ENCODE measurements at places on chromosomes 7 and 10.

DNA sequence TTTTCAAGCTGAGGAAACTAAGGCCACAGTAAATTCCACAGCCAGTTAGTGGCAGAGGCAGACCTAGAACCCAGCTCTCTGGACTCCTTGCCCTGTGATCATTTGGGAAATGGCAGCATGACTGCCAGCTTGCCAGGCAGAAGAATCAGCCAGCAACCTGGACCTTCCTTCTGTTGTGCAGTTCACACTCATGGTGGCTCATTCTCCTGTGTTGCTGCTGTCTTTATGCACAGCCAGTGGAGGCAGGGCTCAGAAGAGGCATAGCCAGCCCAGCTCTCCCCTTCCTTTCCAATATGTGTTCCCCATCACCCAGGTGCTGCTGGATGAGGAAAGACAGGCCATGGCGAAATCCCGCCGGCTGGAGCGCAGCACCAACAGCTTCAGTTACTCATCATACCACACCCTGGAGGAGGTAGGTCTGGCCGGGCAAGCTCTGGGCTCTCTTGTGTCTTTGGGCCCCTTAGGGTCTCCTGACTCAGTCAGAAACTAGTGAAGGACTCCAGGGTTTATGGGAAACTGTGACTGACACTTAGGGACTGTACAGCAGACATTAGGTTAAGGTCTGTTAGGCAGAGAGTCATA lies 14.8 kb downstream of the CPA5 start:
- no peak for DNase-seq

GRCh38 chr10:65723525-65723924 lies 1202.3 kb upstream of the LRRTM3 start:
- no peak for DNase-seq

- DNase-seq: no peak
Observed at GRCh38 chr7:52992001-52992400, 43.4 kb upstream of the POM121L12 start.

- DNase-seq: no peak
Observed at GRCh38 chr7:15947754-15948153, 261.3 kb upstream of the MEOX2 start.

DNA sequence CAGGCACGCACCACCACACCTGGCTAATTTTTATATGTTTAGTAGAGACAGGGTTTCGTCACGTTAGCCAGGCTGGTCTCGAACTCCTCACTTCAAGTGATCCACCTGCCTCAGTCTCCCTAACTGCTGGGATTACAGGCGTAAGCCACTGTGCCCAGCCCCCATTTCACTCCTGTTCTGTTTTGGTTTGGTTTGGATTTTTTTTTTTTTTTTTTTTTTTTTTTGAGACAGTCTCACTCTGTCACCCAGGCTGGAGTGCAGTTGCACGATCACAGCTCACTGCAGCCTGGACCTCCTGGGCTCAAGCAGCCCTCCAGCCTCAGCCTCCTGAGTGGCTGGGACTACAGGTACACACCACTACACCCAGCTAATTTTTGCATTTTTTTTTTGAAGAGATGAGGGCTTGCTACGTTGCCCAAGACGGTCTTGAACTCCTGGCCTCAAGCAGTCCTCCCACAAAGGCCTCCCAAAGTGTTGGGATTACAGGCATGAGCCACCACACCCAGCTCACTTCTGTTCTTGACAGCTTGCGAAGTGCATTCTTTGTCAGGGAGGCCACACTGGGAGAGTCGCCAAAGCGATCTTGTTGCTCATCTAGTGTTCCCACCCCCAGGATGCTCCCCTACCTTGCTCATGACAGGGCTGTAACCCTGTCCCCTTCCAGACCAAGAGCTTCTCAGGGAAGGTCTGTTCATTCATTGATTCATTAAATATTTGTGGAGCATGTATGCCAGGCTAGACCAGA lies 229.1 kb downstream of the CUX1 start:
- no peak for DNase-seq

GRCh38 chr10:95414844-95415485 lies 124.2 kb upstream of the PDLIM1 start:
- no peak for DNase-seq

GRCh38 chr7:134710854-134711624 lies 64.4 kb downstream of the BPGM start:
- peak; percentile 37 for DNase-seq

DNA sequence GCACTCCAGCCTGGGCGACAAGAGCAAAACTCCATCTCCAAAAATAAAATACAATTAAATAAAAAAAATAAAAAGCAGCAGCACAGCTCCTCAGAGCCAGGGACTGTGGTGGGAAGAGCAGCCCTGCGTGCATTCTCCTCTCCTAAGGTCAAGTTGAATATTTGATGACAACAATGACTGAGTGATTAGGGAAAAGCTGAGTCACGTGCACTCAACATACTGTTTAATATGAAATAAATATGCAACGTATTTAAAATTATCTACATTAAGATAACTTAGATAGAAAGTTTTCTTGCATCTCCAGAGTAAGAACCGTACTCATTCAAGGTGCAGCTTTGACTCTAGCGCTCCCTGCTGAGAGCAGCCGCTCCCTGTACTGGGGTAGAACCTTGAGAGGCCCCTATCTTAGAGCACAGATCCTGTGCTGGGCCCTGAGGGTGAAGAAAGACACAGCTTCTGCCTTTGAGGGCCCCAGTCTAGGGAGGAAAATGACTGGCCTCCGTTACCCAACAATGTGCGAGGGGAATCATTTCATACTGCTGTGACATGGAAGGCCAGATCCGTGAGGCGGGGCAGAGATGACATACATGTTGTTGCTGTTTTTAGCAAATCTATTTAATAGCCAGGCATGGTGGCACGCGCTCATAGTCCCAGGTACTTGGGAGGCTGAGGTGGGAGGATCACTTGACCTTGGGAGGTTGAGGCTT lies 81.1 kb downstream of the SVIL start:
- no peak for DNase-seq

- DNase-seq: no peak
Observed at GRCh38 chr10:4189281-4189680, 404.3 kb upstream of the KLF6 start.

Measured in activated naive CD4-positive, alpha-beta T cell treated with Interleukin-2 at 50 U/mL for 16 hours (primary cell).